ENCODE measurements at places on chromosomes 16 and 17.

- no peak for DNase-seq
Measured at GRCh38 chr17:68649324-68649723, 48.2 kb upstream of the FAM20A start.

- peak; percentile 78 for DNase-seq
Measured at GRCh38 chr16:14399378-14400284, 230.4 kb downstream of the PARN start.

DNA sequence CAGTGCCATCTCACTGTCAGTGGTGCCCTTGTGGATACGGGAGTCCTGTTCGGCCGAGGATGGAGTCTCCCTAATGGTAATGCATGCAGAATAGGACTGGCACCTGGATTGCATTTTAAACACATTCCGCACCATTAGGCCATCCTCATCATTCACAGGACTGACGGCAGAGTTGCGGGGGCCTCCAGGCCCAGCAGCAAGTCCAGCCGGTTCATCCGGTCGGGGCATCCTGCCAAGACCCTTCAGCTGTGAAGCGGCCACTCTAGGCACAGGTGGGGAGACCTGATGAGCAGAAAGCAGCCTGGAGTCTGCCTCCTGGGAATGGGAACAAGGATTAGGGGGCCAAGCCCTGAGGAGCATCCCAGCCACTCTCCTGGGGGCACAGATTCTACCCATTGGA lies 90.3 kb upstream of the XYLT1 start:
- no peak for DNase-seq

GRCh38 chr16:5065813-5066212 lies at the start of gene C16orf89:
Gene C16orf89, minus strand, starts transcription at chr16:5065956. Its CDS starts 48 bp downstream, at chr16:5065908.
- no peak for DNase-seq

DNA sequence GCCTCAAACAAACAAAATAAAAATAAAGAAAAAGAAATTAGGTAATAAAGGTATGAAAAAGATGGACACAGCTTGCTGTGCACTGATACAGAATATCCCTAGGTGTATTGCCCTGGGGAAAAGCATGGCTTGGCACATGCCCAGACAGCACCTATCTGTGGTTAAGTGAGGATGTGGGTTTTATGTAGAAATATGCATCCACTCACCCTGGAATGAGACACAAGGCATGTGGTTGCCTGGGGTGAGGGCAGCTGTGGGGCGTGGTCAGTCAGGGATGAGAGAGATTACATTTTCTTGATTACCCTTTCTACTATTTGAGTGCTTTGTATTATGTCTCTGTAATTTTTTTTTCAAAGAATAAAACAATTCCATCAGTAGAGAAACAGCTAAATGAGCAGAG lies 6.9 kb downstream of the PLLP start:
- peak; percentile 78 for DNase-seq
